Stimulated activated CD4-positive, alpha-beta T cell treated with anti-CD3 and anti-CD28 coated beads, Interleukin-15, amount 100 ng/mL, for 1 hour (primary cell): ENCODE measurements at places on chromosomes 5 and 9.
A peak's percentile ranks its signal among the peaks of the same experiment; 100 is the strongest.

GRCh38 chr5:30933599-30933998 is 259.9 kb upstream of the CDH6 start:
- no peak for DNase-seq

DNA sequence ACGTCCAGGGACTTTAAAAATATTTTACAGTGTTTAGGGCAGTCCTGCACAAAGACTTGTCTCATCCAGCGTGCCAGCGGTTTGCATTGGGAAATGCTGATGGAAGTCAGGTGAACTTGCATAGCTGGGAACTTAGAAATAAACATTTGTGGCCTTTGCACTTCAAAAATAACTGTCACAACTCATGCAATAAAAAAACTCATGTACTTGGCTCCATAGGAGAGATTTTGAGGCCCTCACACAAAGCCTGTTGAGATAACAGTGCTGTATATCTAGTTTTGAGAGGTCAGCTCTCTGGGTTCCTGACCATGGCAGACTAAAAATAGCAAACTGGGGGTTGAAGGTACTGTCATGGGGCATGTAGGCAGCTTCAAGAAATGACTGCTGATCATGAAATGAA is 5.5 kb downstream of the COMMD10 start:
- no peak for DNase-seq

- DNase-seq, result no peak
Observed at GRCh38 chr5:158724521-158725188, 375.1 kb downstream of the EBF1 start.

- no peak for DNase-seq
Observed at GRCh38 chr5:138955013-138955660, 80.0 kb upstream of the LRRTM2 start.

DNA sequence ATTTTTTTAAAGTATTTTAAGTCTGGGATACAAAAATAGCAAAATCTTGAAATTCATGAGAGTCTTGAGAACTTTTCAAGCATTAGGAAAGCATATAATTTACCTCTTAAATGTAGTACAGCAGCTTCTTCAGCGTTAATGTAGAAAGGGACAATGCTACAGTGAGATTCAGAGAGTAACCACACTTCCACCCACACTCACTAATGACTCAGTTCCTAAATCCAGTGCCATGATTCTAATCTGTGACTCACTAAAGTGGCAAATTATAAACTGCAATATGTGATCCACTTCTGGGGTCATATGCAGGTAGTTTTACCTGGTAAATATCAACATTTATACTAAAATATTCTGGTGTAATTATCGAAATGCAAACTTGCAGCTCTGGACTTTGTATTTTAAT is 434.5 kb upstream of the TUSC1 start:
- DNase-seq, result no peak

DNA sequence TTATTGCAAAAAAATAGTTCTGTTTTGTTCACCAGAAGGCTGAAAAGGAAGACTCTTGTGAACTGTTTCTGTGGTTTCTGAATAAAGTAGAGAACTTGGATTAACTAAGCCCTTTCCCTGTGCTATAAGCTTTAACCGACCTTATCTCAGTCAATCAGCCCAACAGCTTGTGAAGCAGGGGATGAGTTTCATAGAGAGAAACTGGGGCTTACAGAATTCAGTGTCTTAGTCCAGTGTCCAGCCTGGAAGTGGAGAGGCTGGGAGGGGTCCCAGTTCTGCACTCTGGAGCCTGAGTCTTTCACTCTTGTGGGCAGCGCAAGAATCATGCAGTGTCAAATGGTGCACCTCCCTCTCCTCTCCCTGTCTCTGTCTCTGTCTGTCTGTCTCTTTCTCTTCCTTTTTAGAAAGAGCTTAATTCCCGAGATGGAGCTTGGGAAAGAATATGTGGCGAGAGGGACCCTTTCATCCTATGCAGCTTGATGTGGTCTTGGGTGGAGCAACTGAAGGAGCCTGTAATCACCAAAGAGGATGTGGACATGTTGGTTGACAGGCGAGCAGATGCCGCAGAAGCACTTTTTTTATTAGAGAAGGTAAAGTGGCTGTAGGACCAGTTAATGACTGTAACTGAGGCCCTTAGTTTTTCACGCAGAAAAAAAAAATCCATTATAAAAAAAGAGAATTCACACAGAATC is 17.0 kb downstream of the PTPDC1 start:
- no peak for DNase-seq

DNA sequence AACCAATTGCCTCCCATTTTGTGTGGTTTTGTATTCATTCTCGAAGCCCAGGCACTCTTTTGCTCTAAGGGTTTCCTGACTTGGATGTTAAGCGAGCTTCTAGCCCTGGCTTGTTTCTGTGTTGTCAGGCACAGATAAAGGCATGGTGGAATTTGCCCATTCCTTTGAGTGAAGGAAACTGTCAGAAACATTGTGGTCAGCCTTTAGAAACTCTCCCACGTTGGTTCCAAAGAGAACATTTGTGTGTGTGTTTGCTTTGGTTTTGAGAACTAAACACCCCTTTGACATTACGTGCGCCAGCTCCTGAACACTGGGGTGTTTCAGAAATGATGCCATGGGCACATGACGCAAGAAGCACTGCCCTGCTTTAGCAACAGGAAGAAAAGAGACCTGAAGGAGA is 320.9 kb downstream of the NTRK2 start:
- no peak for DNase-seq

GRCh38 chr9:137241490-137242268 is 592 bp downstream of the TUBB4B start:
- peak; percentile 67 for DNase-seq

DNA sequence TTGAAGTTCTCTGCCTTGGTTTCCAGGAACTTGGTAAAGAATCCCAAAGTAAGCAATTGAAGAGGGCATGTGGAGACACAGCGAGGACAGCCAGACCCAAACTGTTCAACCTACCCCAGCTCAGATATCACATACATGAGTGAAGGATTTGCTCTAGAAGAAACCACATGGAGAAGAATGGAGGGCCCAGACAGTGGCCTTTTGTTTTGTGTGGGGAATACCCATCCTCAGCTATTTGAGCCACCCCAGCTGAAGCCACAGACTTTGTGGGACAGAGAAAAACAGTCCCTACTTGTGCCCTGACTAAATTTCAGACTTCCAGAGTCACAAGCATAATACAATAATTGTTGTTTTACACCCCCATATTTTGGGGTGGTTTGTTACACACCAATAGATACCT is 387.1 kb downstream of the ZSWIM6 start:
- no peak for DNase-seq

DNA sequence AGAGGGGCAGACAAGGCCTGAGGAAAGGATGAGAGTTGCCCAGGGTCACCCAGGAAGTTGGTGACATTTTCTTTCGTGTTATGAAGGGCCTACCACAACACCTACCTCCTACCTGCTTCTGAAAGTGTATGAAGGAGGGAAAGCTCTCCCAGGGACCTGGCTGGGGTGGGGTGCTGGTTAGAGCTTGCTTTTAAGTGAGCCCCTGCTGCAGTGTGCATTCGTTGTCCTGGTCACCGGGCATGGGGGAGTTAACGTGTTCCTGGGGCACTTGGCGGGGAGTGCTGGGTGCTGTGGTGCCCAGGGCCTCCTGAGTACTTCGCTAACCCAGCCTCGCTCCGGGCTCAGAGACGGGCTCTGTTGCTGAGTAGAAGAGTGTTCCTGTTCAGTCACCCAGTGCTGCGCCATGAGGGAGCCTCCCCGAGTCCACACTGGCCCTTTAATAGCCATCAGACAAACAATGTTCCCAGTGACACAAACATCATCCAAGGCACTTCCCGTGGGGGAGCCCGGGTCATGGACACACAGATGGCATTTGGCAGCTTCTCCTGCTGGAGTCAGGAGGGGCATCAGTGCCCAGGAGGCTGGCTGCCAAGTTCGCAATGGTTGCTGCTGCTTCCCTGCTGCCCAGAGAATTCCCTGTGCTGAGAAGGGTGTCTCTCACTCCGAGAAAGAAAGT is 85.7 kb downstream of the AMBP start:
- DNase-seq, result no peak

DNA sequence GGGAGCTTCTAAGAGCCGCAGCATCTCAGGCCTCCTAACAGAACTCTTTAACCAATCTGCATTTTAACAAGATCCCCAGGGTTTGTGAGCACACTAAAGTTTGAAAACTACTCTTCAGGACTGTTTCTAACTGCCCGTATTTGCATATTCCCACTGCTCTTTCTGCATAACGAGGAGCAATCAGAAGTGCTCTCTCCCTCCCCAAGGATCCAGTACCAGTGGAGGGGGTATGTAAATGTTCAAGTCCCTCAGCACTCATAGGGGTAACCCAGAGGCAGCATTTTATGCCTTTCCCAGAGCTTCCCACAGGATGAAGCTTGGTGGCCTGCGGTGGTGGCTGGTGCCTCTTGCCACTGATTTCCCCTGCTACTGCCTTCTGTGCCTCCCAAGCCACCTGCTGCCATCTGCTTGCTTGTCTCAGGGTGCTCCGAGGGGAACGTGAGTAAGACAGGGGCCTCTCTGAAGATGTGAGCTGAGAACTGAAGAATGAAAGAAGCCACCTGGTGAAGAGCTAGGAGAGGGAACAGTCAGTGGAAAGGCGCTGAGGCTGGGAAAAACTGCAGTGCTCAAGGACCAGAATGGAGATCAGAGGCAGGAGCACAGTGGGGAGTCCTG is 30.0 kb upstream of the PPP1R2B start:
- DNase-seq, result no peak

- DNase-seq, result no peak
Observed at GRCh38 chr9:83209188-83209731, 146.3 kb upstream of the RASEF start.

GRCh38 chr5:38692346-38692745 is 135.9 kb upstream of the LIFR start:
- DNase-seq, result no peak

GRCh38 chr5:143437666-143438273 is 34.3 kb upstream of the NR3C1 start:
- no peak for DNase-seq

DNA sequence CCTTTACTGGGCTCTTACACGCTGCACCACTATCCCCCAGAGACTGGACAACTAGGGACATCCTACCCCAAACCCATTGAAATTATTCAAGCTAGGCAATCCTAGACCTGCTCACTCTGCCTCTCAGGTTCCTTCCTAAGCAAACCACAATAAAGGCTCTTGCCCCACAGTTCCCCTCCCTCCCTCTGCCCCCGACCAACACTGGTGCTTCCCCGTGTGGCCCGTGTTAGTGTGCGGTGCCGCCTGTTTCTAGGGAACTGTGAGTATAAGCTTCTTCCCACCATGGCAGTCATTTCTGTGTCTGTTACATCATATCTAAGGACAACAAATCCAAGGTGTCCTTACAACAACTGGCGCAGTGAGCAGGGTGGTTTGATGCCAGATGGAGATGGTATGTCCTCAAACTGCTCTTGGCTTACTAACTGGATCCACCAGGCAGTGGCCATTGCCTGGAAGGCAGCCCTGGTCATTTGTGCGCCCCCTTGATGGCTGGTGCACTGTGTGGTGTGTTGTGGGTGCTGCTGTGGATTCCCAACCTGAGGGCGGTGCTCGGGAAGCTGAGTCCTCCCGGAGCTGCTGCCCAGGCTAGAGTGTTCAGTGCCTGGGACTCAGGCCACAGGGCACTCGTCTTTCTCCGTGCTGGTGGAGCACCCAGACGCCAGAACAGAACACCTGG is 8.4 kb upstream of the MXD3 start:
- DNase-seq, result no peak

- DNase-seq, result no peak
Observed at GRCh38 chr9:35795695-35796094, 4.3 kb downstream of the NPR2 start.

DNA sequence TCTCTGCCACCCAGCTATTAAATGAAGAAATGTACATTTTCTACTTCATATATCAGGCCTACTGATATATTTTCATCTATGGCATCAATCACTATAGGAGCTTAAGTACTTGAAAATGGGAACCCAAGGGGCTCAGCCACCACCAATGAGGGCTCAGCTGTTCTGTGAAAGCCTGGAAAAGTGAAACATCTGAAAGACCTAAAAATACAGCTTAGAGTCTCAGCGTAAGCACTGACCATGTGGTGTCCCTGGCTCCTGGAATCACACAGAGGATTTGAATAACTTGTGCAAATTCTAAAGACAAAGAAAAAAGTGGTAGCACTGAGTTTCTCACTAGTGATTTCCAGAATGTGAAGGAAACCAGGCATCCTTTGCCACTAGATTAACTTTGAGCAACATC is 64.5 kb downstream of the PTPRD start:
- no peak for DNase-seq

GRCh38 chr5:11027660-11028059 is 266.6 kb upstream of the DAP start:
- DNase-seq, result no peak
